Stimulated activated CD4-positive, alpha-beta T cell treated with anti-CD3 and anti-CD28 coated beads, Interleukin-4, amount 100 ng/mL, for 4 hours (primary cell): ENCODE measurements at places on chromosomes 1 and 21.

GRCh38 chr21:41972511-41973205, 18.8 kb upstream of the C2CD2 start:
- DNase-seq: no peak

DNA sequence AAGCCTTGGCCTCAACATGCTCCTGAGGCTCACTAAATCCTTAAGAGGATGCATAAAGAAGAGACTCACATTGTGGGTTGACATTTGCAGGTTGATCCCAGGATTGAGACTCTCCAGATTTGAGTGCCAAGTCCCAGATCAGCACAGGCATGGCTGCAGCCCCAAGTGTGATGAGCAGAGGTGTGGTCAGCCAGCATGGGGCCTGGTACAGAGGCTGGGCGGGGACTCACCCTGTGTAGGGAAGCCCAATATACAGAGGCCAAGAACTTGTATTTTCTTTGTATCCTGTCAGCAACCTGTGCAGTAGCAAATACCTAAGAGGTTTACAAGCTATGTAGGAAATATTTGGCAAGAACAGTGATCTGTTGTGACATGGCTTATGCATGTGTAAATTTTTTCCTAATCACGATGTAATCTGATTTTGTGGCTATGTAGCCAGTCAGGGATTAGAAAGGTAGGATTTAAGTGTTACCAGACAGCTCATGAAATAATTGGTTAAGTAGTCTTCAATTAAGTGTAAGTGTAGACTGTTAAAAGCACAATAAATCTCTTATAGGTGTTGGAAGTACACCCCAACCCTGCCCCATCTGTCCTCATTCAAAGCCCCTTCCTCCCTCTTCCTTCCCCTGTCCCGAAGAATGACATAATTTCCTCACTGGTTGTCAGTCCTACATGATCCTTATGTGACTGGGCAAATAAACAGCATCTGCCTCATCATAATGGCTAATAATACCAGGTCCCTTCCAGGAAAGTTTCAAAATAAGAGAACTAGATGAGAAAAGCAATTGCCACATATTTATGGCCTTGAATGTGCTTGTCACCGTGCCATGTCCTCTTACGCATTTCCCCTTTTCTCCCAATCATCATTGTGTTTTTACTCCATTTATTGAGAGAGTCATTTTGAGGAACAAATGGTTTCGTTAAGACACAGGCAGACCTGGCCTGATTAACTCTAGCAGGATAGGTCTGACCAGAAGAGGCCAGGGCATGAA, 120.9 kb downstream of the HLX start:
- DNase-seq: no peak

DNA sequence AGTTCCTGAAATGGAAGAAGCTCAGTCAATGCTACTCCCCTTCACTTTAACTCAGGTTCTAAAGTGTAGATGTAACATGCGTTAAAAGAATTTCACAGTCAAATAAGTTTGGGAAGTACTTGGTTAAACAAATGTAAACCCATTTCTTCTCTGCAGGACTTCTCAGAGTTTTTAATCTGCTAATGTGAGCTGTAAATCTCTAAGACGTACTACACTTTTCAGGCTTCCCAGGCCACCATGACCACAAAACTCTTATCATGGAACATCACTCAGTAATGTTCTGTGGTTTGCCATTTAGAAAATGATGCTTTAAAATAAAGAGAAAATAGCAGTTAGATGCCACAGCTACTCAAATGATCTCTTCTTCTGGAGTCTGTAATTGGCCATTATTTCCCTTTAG, 104.3 kb downstream of the HHIPL2 start:
- DNase-seq: no peak

DNA sequence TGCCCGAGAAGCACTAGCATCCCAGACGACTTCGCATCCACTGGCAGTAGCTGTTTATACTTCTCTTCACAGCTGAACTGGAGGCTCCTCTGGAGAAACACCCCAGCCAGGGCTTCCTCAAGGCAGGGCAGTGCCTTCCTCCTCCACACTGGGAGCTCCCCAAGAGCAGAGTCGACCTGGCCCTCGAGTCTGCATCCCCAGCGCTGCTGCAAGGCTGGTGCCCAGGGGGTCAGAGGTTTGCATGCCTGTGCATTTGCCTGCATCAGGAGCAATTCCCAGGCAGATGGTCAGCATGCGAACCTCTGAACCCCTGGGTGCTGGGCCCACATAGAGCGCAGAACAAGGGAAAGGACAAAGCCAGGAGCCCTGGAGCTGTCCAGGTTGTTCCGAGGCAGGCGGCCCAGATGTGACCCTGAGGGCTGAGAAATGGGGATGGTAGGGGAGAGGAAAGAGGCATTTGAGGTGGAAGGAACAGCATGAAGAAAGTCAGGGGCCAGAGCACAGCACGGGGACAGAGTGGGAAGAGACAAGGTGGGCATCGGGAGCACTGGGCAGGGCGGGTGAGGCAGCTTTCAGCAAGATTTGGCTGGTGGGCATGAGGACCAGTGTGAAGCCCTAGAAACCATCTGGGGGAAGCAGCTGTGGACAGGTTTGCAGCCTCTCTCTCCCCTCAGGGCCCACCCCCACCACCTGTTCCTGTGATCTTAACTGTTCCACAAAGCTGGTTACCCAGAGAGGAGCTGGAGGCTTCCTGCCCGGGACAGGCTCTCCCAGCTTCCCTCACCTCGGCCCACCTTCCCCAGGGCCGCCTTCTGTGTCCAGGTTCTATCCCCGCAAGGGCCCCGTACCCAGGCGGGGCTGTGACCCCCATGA, 6.4 kb upstream of the S100A8 start:
- DNase-seq: no peak
